A673 (cell line): ENCODE measurements at places on chromosomes 3 and 15. TPM values are rescaled to one million over a fixed set of nuclear protein-coding genes. Genes with fewer than 3 reads are reported as not detected.

GRCh38 chr3:189457201-189457607, 174.0 kb upstream of the TP63 start:
- DNase-seq = no peak

GRCh38 chr15:69400850-69401249, 13.3 kb upstream of the KIF23 start:
- DNase-seq = no peak

The TICRR gene
- total RNA-seq = 55.7 and 56.5 TPM in 2 replicates

DNA sequence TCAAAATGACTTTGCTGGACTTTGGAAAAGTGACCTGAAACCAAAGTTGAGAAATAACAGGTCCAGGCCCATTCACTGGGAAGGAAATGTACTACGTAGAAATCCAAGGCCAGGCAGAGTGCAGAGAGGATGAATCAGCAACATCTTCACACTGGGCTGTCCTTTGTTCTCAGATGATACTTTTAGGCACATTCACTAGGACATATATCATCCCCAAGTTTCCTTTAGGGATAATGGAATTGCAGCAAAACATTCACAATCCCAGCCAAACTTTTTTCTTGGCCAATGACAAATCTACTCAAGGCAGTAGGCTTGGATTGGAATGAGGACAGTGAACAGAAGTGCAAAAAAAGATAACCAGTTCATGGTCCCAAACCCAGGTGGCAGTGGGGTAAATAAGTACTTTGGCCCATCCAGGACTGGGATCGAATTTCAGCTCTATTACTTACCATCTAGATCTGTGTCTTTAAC, 75.1 kb downstream of the CLDN11 start:
- DNase-seq = no peak

The GRK7 gene
- not detected in 2 replicates for total RNA-seq

DNA sequence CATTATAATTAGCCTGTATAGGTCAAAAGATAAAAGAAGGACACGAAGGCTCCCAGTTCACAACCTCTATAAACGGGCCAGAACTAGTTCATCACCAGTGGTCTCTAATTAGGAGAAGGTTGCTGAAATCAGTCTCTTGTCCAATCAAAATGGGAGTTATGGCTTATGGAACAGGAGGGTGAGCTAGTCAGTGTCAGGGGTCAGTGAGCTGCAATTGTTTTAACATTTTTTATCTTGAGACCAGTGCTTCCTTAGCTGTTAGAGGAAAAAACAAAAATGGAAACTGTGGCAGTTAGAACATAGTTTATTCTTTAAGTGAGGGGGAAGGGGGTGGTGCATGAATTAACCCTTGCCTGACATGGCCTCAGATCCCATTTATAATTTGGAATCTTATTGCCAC, 141.7 kb downstream of the KCNMB2 start:
- DNase-seq = no peak

GRCh38 chr3:178205740-178206139, 330.5 kb upstream of the KCNMB2 start:
- no peak for DNase-seq
